ENCODE measurements at places on chromosomes 7 and 10.

- peak; percentile 72 for DNase-seq
Observed at GRCh38 chr7:16051561-16052255, 365.2 kb upstream of the MEOX2 start.

- no peak for DNase-seq
Observed at GRCh38 chr10:123143162-123143824, 4.6 kb upstream of the HMX2 start.

- DNase-seq: no peak
Observed at GRCh38 chr10:69494626-69495558, 43.6 kb downstream of the TSPAN15 start.

DNA sequence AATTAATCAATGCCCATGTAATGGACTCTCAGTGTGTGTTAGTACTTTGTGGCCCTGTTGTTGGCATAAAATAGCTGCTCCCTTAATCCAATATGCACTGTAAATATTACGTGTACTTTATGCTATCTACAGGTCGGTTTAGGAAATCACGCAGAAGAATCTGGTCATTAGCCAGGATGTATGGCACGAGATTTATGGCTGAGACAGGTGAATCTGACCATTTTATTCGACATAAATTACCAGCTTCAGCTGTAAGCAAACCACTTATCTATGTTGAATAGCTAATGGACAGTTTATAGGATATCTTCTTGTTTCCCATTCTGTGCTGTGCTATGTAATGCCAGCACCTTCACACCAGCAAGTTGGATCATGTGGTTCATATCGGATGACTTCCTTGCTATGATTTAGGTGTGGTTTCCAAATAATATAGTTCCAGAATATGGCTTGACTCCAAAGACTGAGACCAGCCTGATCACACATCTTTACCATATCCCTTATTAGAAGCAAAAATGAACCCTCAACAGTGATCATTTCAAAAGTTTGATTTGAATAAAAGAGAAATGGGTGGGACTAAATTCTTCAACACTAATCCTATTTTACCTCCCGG lies 301.4 kb downstream of the AHR start:
- DNase-seq: no peak

DNA sequence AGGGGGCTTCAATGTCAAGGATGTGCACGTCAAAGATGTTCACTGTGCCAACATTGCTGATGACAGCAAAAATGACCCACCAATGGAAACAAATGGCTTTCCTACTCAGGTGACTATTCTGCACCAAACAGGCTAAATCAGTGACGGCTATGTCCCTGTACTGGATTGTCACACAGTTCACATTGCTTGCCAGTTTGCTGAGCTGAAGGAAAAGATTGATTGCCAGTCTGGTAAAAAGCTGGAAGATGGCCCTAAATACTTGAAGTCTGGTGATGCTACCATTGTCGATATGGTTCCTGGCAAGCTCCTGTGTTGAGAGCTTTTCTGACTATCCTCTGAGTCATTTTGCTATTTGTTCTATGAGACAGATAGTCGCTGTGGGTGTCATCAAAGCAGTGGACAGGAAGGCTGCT lies 202.2 kb upstream of the ETV1 start:
- DNase-seq: no peak

DNA sequence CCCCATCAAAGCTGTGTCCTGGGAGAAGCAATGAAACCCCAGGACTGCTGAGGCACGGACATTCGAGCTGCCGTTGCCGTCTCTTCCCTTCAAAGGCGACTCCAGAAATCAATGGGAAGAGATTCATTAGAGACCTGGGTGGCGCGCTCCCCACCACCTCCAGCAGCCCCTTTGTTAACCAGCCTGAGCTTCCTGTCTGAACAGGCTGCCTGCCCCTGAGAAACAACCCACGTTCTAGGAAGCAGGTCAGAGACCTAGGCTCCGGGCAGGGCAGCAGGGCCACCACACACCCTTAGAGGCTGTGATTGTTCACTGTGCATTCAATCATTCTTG lies 110.9 kb upstream of the PPIF start:
- DNase-seq: no peak

GRCh38 chr7:2202361-2202761 lies 30.4 kb downstream of the MAD1L1 start:
- no peak for DNase-seq

DNA sequence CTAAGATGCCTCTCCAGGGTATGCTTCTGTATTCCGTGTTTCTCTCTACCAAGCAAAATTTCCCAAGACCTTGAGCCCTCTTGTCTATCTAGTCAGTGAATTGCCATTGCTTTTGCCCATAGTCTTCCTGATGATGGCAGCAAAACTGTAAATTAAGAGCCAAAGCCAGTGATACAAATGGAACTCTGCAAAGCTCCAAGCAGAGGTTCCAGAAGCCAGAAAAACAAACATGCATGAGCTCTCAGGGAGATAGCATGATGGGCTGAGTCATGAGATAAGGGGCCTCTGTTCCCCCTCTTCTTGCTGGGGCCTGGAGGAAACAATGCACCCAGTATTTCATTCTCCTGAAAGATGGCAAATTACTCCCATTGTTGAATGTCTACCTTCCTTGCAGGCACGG lies 24.7 kb downstream of the LSMEM1 start:
- DNase-seq: no peak

DNA sequence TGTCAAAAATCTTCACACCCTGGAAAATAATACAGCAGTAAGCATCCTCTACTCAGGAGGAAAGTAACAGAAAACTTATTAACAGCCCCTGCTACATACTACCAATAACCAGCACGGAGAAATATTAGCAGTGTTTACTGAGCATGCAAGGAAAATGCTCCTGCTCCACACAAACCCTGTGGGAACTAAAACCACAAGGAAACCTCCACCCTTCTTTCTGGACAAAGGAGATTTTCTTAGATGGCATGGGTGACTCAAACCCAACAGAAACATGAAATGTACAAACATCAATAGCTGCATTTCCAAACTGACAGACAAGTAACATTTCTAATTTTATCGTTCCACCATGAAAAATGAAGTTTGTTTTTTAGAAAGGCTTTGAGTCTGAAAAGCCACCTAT lies 113.4 kb downstream of the VPS41 start:
- DNase-seq: no peak

DNA sequence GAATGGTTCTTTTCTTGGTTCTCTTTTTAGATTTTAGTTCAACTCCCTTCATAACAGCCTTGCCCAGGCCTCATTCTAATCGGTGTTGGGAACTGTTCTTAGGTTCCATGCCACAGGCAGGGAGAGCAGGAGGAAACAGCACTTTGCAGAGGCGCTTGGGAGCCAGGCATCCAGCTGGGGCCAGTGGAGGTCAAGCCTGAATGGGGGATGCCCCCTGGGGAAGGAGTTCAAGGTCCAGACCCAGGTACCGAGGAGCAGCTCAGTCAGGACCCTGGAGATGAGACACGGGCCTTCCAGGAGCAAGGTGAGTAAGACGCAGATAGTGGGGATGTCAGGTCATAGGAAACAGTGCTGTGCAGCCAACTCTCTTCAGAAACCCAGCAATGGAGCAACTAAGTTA lies 4.5 kb downstream of the ZSCAN25 start:
- no peak for DNase-seq

DNA sequence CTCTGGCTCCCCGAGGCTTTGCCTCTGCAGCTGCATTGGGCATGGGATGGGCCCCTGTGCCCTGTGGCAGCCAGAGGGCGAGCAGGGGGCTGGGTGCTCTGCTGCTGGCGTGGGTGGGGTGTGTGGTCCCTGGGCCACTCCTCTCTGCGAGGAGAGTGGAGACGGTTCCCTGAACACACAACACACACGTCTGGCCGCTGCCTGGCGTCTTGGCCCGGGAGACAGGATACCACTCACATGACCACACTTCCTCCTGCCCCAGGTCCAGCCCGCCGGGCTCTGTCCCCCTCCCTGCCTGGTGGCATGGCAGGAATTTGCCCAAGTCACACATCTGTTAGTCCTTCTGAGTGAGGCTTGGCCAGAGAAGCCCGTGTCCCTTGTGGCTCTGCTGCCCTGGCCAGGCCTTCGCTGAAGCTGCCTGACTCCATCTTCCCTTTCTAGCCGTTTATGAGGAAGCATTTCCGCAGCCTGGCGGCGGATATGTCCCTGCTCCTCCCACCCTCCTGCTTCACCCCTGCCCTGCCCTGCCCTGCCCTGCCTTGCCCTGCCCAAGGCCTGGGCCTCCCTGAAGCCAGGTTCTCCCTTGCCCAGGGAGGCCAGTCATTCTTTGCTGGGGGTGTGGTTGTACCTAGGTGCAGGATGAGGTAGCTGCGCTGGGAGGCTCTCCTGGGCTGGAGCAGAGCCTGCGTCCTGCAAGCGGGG lies 3.0 kb downstream of the BRI3 start:
- DNase-seq: peak; percentile 77

GRCh38 chr10:126191192-126191591 lies 197.1 kb downstream of the ADAM12 start:
- no peak for DNase-seq

GRCh38 chr7:2853147-2853546 lies 9.0 kb upstream of the GNA12 start:
- no peak for DNase-seq

- DNase-seq: peak; percentile 58
Observed at GRCh38 chr7:16135658-16136057, 285.7 kb downstream of the CRPPA start.

GRCh38 chr10:14926722-14927416 lies 27.0 kb downstream of the DCLRE1C start:
- no peak for DNase-seq

GRCh38 chr7:106418094-106418493 lies 133.3 kb upstream of the NAMPT start:
- no peak for DNase-seq

DNA sequence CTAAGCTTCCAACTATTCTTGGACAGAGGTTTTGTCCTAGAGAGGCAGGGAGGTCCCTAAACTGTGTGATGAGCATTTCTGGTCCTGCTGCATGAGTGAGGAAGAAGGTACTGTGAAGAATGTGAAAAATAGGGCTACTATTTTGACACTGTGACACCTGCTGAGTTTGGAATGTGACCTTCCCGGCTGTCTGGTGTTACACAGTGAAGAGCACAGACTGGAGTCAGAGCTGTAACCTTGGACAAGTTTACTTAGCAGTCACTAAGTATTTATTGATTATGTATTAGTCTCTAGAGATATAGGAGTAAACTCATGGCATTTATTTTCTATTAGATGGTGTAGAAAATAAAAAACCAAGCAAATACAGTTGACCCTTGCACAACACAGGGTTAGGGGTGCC lies 12.3 kb downstream of the GOLGA7B start:
- DNase-seq: no peak

GRCh38 chr7:64997164-64997908 lies 6.5 kb upstream of the ZNF117 start:
- DNase-seq: no peak

DNA sequence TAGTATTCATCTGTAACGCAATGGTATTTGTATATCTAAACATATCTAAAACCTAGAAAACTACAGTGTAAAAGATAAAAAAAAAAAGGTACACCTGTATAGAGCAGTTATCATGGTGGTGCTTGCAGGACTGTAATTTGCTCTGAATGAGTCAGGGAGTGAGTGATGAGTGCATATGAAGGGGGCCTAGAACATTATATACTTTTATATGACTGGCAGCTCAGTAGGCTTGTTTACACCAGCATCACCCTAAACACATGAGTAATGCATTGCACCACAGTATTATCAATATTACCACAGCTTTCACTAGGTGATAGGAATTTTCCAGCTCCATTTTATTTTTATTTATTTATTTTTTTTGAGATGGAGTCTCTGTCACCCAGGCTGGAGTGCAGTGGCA lies 40.8 kb downstream of the TRIM24 start:
- DNase-seq: no peak

GRCh38 chr10:27998178-27998953 lies 513 bp downstream of the ODAD2 start:
- peak; percentile 25 for DNase-seq

- no peak for DNase-seq
Observed at GRCh38 chr7:116812860-116813259, 49.5 kb upstream of the CAPZA2 start.

GRCh38 chr7:14414274-14414986 lies 425.0 kb upstream of the ETV1 start:
- no peak for DNase-seq

- no peak for DNase-seq
Observed at GRCh38 chr10:12726971-12727831, 274.3 kb downstream of the CCDC3 start.

- DNase-seq: no peak
Observed at GRCh38 chr10:58691528-58691927, 178.9 kb downstream of the BICC1 start.

GRCh38 chr7:40014376-40014775 lies 64.3 kb downstream of the CDK13 start:
- no peak for DNase-seq

DNA sequence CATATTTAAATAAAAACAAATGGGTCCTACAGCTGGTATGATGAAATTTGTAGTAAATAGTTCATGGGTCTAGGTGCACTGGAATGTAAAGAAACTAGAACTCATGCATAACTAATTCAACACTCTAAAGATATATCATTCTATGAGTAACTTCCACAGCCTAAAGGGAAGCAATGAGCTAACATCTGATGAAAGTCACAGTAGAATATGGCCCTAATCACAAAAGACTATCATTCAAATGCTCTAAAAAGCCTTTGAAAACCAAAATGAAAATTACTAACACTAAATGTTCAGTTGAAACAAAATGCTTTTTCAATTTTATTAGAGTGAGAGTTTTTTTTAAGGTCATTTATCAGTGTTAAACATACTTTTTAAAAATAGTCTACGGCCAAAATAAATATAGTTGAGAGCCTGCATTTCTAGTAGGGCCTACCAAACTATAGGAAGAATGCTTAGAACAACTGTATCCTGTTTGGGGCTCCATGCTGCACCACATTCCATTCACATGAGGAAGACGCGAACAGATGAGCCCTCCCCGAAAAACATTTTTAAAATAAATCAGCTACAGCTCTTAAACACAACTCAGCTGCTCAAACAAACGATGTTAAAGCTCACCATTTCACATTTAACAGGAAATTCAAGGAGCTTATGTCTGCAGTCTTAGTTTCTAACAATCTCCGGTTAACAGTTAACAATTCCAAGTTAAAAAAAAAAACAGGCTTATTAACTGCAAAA lies 134.5 kb downstream of the NRBF2 start:
- peak; percentile 95 for DNase-seq

DNA sequence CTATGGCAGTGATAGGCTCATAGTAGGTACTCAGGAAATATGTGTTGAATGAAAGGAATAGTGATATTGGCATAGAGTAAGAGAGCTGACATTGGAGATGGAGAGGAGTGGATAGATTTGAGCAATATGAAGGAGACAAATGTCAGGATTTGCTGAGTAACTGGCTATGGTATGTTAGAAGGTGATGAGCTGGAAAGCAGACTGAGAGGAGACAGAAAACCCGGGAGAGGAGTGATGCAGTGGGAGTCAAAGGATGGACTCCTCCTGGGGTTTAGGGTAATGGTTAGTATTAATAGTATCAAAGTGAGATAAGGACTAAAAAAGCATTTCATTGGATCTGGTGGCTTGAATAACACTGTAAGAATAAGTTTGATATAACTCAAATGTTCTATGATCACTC lies 64.8 kb downstream of the CD36 start:
- DNase-seq: peak; percentile 24
